DND-41 (cell line): ENCODE measurements at places on chromosomes 1 and 21.

- DNase-seq: no peak
Observed at GRCh38 chr1:36307601-36308330, 1.6 kb downstream of the SH3D21 start.

GRCh38 chr1:58648842-58649241 is 51.0 kb downstream of the MYSM1 start:
- DNase-seq: no peak

- DNase-seq: no peak
Observed at GRCh38 chr1:54124472-54124871, 28.3 kb downstream of the CDCP2 start.

DNA sequence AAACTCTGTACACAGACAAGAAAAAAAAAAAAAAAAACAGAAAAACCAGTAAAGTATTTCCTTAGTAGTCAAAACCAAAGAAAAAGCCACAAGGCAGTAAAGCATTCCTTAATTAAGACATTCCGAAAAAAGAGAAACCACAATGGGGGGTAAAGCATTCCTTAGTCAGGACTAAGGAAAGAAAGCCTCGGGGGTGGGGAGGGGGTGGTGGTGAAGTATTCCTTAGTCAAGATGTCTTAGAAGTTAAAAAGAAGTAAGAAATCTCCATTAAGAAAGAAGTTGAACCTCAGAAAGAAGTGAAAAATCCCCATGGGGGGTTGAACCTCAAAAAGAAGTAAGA is 28.2 kb upstream of the FMO1 start:
- DNase-seq: no peak

DNA sequence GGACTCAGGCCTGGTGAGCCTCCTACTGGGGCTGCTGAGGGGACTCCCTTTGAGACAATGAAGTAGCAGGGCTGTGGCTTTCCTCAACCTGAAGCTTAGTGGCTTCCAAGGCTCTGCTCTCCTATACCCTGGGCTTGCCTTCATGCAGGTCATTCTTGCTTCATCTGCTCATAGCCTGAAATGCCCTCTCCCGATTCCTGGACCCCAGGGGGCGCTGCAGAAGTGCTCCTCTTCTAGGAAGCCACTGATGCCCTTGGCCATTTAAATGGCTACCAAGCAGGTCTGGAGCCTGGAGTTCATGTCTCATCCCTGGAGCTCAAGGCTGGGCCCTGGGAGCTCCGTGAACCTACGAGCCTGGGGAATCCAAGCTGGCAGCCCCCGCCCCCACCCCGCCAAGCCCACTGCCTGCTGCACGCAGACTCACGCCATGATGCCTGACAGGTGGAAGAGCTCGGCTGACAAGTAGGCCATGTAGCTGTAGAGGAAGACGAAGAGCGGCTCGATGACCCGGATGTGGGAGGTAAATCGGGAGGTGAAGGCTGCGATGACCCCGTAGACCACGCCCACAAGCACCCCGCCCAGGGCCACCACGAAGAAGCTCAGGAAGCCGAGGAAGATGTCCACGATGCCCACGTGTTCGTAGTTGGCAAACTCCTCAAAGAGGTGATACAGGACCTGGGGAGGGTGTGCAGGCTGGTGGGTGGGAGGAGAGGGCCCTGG is 45.7 kb downstream of the SLC9A1 start:
- DNase-seq: no peak

- no peak for DNase-seq
Observed at GRCh38 chr1:160685266-160685665, 26.4 kb downstream of the CD48 start.

DNA sequence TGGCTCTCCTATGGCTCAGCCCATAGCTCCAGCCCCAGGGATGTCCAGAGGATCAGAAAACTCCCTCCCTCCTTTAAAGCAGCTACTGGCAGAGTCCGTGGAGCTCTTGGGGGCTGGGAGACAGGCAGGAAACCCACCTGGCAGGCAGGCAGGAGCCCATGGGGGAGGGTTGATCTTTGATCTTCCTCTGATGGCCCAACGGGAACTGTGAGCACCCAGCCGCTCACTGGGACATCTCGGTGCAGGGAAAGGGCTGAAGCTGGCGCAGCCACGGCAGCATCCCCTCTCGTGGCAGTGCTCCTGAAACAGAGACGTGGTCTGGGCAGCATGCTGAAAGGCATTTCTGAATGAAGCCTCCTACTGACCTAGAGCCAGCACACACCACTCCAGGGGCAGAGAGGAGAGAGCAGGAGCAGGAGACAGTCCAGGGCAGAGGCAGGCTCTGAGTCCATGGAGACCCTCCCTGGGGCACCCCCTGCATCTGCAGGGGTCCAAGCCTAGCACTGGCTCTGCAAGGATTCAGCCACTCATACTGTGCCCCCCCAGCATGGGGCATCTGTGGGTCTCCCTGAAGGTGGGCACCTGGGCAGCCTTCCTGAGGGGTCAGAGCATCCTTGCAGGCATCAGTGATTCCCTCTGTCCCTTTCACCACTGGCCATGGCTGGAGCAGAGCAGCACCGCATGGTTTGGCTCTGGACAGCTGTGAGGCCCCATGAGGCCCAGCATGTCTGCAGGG is 4.9 kb upstream of the SLX9 start:
- no peak for DNase-seq

DNA sequence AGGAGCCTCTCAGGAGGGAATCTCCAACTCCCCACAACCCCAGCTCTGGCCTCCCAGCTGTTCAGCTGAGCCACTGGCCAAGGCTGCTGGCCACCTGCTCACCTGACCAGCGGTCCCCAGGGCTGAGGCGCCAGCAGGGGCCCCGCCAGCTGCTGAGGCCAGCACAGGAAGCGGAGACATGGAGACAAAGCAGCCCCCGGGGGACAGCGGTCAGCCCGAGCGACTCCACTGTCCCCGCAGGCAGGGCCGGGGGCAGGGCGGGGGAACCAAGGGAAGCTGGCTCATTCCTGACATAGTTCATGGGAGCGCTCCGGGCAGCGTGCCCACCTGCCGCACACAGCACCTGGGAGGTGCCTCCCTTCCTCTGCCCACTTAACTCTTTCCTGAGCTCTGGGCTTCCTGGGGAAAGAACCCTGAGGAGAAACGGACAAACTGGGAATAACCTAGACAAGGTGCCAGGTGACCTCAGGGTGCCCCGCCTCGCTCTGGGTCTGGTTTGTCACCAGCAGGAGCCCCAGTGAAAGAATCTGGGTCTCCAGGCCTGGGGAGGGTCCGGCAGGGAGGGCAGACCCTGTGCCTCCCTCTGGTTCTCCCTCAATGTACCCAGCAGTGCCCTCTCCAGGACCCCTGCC is 10.7 kb downstream of the EPHA2 start:
- no peak for DNase-seq

- DNase-seq: no peak
Observed at GRCh38 chr1:118487932-118488331, 302.9 kb upstream of the SPAG17 start.

- DNase-seq: no peak
Observed at GRCh38 chr1:152645146-152645545, 18.0 kb upstream of the LCE2D start.

- no peak for DNase-seq
Observed at GRCh38 chr1:93675931-93676330, 5.7 kb downstream of the BCAR3 start.

DNA sequence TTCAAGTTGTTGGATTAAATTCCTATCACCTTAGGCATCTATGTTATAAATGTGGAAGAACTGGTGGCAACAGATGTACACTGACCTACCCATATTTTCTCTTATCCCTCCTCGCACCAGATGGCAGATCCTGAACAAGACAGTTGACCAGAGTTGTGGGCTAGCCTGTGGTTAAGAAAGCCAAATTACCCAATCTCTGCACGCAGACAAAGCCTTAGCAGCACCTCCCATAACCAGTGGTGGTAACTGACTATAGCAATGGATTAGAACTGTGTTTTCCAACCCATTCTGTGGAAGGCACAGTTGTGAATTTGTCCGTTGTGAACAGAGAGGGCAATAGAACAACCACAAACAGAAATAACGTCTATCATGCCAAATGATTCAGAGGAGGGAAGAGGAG is 20.6 kb downstream of the ABCB10 start:
- no peak for DNase-seq

GRCh38 chr1:33182896-33183295 is 1.1 kb upstream of the TRIM62 start:
- no peak for DNase-seq

DNA sequence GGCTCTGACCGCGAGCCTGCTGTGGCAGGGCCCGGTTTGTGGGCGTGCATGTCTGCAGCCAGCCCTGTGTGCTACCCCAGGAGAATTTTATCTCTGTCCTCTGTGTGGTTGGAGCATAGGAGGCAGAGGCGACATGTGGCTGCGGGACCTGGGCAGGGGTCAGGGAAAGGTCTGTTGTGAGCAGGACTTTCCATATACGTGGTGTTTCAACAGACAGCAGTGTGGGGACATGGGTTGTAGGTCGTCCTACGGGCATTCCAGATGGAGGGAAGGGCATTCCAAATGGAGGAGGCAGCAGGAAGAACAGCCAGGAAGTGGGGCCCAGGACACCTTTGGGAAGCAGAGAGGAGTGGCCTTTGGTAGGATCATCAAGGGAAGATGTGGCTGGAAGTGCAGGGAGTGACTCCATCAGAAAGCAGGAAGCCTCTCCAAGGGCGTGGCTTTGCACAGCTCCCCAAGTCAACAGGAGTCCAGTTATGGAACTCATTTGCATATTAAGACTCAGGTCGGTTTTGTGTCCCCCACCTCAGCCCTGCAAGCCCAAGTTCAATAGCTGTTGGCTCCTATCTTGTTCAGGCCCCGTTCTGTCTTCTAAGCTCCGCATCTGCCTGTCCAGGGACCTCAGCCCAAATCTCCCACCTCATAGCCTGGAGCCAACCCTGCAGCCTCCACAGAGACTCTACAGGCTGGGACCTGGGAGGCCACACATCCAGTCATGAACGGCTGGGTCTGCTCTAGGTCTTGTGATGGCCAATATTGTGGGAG is 309.1 kb downstream of the MATN1 start:
- DNase-seq: no peak

- peak; percentile 26 for DNase-seq
Observed at GRCh38 chr1:147389532-147390184, 147.2 kb downstream of the CHD1L start.

GRCh38 chr1:74199504-74199903 is 1.5 kb downstream of the FPGT start:
- DNase-seq: no peak

DNA sequence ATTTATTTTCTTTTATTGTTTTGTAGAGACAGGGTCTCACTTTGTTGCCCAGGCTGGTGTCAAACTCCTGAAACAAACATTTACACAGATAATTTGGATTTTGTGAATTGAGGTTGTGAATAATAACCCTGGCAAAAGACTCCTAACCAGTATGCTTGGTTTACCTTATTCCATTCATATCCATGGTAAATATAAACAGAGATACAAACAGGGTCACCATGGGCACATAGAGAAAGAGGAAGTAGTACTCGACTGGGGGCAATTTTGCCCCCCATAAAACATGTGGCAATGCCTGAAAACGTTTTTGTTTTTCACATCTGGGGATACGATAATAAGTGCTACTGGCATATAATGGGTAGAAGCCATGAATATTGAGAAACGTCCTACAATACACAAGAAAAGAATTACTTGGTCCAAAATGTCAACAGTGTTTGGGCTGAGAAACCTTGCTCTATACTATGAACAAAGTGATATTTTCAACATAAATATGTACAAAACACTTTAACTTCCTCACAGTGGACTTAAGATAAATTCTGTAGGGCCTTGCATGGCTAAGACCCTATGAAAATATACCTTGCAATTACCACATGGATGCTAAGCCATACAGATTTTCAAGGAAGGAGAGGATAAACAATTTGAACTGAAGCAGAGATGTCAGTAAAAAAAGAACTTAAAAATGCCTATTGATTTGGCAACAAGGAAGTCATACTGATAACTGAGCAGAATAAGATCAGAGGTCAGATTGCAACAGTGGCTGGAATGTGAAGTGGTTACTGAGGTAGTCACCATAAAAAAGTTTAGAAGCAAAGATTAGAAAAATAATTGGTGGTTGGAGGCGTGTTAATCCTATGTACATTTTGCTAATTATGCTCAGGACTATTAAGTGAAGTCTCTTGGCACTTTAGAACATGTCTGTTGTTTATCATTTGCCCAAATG is 27.4 kb upstream of the ASPM start:
- DNase-seq: no peak

- no peak for DNase-seq
Observed at GRCh38 chr1:206036663-206037455, 13.2 kb upstream of the CTSE start.

DNA sequence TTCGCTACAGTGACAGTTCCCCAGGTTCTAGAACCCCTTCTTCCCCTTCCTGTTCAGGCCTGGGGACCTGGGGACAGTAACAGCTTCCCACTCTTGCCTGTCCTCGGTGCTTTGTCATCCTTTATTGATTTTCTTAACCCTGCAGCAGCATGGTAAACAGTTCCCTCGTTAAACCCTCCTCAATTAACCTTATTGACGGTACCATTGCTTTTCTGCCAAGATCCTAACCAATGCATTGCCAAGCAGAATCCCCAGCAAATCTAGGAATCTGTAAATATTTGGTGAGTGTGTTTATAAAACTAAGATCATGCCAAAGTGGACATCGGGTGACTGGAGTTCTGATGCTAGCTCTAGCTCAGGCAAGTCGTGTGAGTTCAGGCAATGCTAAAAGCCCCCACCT is 99.6 kb upstream of the KAZN start:
- DNase-seq: no peak

GRCh38 chr1:240235521-240236288 is 144.0 kb downstream of the FMN2 start:
- DNase-seq: no peak

GRCh38 chr1:44256762-44257554 is 43.7 kb downstream of the DMAP1 start:
- no peak for DNase-seq

- no peak for DNase-seq
Observed at GRCh38 chr1:232109391-232109790, 482.8 kb downstream of the DISC1 start.

DNA sequence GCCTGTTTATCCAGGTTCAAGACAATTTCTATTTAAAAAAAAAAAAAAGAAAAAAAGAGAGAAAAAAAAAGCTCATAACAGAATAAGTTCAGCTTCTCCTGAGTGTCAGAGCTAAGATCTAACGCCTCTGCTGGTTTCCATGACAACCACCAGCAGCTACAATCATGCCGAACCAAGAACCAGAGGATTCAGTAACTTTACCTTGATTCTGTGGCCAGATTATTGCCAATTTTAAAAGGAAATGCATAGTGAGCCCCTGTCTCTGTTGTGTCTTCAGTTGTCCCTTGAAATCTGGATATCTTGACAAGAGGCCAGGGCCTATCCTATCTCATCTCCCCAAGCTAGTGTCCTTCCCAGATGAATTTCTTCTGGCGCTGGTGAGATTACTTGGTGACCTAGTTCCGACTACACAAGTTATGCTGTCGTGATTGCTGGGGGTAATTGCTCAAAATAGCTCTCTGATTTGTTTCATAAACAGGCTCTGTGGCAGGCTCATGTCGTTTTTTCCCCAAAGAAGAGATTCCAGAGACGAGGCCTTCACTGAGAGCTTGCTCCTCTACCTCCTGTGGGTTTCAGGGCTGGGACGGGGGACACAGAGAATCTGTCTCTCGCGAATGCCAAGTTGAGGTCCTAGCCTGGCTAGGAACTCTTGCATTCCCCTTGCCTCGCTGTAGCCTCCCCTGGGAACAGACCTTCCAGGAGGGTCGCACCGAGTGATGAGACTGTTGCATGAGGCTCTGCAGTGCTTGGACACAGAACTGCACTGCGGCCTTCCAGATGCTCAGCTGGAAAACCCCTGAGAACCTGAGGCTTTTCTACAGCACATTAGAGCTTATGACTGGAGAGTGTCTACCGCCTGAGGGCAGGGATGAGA is 32.4 kb upstream of the SCCPDH start:
- DNase-seq: no peak

- no peak for DNase-seq
Observed at GRCh38 chr1:18716112-18716784, 85.6 kb downstream of the PAX7 start.

- DNase-seq: no peak
Observed at GRCh38 chr1:181557313-181557712, 74.0 kb downstream of the CACNA1E start.

- no peak for DNase-seq
Observed at GRCh38 chr1:208275083-208275482, 30.9 kb upstream of the PLXNA2 start.
